Left lung (tissue), 14 donors: ENCODE measurements at places on chromosomes 2 and 18. TPM values are rescaled to one million over a fixed set of nuclear protein-coding genes. Genes with fewer than 3 reads are reported as not detected.

DNA sequence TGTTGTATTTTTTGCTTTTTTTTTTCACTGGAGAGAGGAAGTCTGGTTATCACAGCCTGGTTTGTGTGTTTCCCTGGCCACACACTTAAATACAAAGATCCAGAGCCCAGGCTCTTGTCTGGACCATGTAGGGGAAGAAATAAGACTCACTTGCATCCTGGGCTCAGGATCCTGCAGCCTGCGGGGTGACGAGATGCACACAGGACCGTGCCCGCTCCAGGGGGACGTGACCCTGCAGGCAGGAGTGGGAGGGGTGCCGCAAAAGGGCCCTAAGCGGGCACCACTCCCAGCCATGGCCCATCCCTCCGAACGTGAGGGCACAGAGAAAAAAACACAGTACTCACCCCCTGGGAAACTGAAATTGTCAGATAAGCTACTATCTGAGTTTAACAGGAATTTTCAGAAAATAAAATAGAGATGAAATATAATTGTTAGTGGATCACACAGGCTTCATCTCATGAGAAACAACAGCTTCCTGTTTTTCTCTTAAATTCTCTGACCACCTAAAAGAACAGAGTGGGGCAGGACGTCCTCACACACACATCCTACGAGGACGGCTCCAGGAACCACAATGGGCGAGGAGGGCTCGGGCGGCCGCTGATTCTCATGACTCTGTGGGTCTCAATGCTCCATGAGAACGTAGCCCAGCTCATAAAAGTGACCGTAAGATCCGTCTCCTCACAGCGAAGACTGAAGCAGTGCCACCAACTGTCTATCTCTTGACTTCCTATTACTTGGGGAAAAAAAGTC lies 142.6 kb upstream of the ALKAL2 start:
- no peak for DNase-seq

DNA sequence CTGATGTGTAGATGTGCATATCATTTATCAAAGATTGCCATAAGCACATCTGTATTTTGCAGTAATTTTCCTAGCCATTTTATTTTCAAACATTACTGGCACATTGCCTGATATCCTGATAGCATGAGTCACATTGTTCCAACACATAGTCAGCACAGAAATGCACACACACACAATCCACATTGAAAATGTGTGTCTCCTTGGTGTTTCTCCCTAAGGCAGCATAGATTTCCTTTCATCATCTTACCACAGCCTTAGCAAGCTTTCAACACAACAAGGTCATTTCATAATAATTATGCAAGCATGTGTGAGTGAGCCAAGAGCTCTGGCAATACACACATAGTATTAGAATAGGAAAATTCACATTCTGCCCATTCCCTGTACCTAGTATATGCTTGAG lies 245.4 kb upstream of the MEIS1 start:
- DNase-seq = peak; percentile 84

DNA sequence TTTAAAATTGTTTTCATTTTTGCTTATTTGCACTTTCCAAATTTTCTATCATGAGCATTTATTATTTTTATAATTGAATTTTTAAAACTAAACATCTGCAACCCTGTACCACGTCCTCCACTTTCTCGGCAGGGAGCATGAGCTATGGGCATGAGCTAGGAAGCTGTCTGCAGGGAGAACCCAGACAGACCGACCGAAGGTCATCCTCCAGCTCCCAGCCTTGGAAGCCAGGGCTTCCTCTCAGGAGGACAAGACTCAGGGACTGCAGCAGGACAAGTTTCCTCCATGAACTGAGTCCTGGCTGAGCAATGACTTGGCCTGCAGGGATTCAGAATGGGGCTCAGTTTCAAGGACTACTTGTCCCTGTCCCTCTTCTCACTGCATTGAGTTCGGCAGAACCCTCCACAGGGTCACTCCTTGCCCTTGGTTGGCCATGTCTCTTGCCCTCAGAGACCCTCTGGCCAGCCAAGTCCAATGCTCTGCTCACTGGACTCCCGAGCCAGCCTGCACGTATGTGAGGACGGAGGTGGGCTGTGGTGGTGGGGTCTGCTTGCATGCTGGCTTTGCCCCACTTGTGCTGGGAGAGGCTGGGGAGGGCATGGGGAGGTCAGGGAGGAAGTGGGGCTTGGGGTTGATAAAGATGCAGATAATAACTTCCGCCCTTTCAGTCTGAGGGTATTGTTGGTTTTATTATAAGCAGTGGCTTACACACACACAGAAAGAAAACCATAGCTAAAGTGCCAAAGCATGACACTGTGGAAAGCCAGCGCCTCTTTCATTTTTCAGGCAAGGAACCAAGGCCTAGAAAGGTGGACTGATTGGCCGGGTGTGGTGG lies 6.6 kb downstream of the NMUR1 start:
- DNase-seq = no peak

SLC4A3 gene
- 2.9 TPM for total RNA-seq

CHRND gene
- total RNA-seq = not detected
